HFFc6 (cell line): ENCODE measurements at places on chromosomes 4 and X. TPM values are rescaled to one million over a fixed set of nuclear protein-coding genes. Genes with fewer than 3 reads are reported as not detected.

GRCh38 chrX:25523574-25524540 is 508.1 kb upstream of the ARX start:
- no peak overlapping the region for H3K4me3 ChIP-seq
- no peaks in the 10 kb centered on the region for H3K27me3 ChIP-seq
- H3K4me1 ChIP-seq, result no peaks in the 10 kb centered on the region

DNA sequence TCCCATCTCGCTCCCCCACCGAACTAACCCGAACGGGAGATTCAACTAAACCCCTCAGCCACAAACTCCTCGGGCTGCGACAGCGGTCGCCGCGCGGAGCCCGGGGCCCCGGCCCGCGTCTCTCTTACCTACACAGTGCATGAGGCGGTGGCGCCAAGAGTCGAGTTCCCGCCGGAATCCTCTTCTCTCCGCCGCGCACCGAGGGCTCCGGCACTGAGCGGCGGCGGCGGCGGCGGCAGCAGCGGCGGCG is 160 bp downstream of the LCORL start:
- H3K4me3 ChIP-seq, result peak overlapping the region; percentile 97
- peak overlapping the region; percentile 82 for H3K27ac ChIP-seq
- peaks cover 2% of the 10 kb centered on the region; the same call in 1 of the 2 replicates for H3K27me3 ChIP-seq
- DNase-seq, result no peak
- H3K4me1 ChIP-seq, result peaks cover 33% of the 10 kb centered on the region

GRCh38 chr4:38004062-38004461 is 43.9 kb downstream of the PTTG2 start:
- no peaks in the 10 kb centered on the region for H3K27me3 ChIP-seq
- peak overlapping the region; percentile 16; the same call in 1 of the 2 replicates for H3K27ac ChIP-seq
- DNase-seq, result no peak
- peaks cover 47% of the 10 kb centered on the region for H3K4me1 ChIP-seq
- H3K36me3 ChIP-seq, result no peaks in the 10 kb centered on the region

DNA sequence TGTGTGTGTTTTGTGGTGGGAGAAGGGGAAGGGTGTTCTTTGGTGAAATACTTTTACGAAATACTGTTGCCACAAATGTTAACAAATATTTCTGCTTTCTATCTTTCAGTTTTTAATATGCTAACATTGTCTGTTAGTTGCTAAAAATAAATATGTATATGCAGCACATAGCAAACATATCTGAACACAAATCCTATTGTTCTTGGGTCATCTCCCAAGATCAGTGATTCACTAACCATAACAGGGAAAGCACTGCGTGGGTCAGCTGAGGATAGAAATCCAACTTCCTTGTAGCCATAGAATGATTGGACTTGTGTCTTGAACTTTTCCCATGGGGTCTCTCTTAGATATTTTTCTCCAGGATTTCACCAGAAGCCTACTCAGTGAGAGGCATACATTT is 250.3 kb upstream of the FAM47A start:
- no peaks in the 10 kb centered on the region for H3K36me3 ChIP-seq
- no peaks in the 10 kb centered on the region for H3K27me3 ChIP-seq
- peaks cover 50% of the 10 kb centered on the region for H3K4me1 ChIP-seq
- H3K27ac ChIP-seq, result peak overlapping the region; percentile 79

DNA sequence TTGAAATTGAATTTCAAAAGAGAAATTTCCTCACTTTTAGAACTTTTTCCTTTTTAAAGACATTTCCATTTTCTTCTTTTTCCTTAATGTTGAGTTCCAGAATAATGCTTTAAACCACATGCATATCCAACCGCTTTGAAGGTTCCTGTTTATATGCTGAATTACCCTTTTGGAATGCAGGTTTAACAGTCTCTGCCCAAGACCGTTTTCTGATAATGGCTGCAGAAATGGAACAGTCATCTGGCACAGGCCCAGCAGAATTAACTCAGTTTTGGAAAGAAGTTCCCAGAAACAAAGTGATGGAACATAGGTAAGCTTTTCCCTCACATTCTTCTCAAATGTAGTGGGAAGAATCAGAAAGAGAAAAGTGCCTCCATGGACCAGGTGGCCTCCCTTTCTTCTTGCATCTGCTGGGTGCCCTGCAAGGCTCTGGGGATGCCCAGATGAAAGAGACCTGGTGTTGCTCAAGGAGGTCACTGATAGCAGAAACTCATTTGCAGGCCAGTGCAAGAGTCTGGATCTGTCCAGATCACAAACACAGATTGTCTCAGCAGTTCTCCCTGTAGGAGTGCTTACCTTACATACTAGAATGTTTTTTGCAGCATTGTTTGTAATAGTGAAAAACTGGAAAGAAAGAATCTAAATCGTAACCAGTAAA is 42.9 kb downstream of the MOSPD2 start:
- DNase-seq, result peak; percentile 69
- peaks cover 58% of the 10 kb centered on the region for H3K4me1 ChIP-seq
- peaks cover 32% of the 10 kb centered on the region for H3K36me3 ChIP-seq
- 0 out of 2 replicates have a peak overlapping the region, but pooled peaks have one; percentile 20 for H3K4me3 ChIP-seq
- no peaks in the 10 kb centered on the region for H3K27me3 ChIP-seq
- H3K27ac ChIP-seq, result peak overlapping the region; percentile 85

DNA sequence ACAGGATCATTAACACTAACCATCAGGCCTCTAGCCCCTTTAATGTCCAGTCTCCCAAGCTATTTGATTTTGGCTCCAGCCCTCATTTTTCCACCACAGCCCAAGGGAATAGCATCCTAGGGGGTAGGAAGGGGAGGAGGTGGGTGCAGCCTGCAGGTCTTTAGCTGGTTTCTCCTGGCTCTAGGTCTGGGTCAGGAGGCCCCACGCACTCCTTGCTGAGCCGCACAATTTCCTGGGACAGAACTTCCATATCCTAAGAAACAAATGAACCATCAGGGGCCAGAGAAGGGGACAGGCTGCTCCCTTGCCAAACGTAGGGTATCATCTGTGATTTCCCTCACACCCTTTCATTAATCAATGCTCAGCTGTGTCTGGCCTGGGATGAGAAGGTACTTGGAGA is 2.4 kb upstream of the KCND1 start:
- no peak for DNase-seq
- no peak overlapping the region for H3K27ac ChIP-seq
- no peak overlapping the region for H3K4me3 ChIP-seq
- H3K4me1 ChIP-seq, result peaks cover 14% of the 10 kb centered on the region
- H3K36me3 ChIP-seq, result peaks cover 9% of the 10 kb centered on the region

GRCh38 chrX:119729408-119730201 is 28.8 kb upstream of the SOWAHD start:
- no peaks in the 10 kb centered on the region for H3K36me3 ChIP-seq
- peak; percentile 58 for DNase-seq
- no peak overlapping the region for H3K4me3 ChIP-seq
- peaks cover 7% of the 10 kb centered on the region for H3K4me1 ChIP-seq
- H3K27me3 ChIP-seq, result peaks cover 4% of the 10 kb centered on the region
- H3K27ac ChIP-seq, result no peak overlapping the region

DNA sequence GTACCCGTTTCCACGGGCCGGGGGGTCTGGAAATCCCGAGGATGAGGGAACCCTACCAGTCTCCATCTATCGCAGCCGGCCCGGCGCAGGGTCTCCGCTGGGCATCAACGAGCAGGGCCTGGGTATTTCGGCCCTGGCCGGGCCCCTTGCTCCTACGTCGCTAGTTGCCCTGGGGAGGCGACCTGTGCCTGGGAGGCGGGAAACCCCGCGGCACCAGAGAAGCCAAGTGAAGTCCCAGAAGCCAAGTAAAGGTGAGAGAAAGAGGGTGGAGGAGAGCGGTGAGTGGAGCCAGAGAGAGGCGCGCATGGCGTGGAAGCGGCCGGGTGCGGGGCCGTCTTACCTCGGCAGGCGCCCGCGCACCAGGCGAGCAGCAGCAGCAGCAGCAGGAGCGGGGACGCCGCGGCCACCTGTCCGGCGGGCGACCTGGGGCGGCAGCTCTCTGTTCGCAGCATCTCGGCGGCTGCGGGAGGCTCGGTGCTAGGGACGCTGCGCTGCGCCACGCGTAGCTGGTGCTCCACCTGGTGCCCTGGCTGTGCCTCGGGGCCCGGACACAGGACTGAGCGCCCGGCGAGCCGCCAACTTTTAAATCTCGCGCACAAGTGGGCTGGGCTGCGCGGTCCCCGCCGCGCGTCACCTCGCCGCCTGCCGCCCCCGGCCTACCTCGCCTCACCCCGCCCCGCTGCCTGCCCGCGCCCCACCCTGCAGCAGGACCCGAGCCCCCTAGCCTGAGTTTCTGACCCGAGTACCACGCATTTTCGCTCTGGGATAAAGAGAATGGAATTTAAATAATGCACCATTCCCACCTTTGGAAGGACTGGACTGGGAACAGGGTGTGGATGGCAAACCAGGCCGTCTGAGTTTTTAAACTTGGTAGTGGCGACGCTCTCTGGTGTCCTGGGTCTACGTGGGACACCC is at the start of gene NMU:
Gene NMU, minus strand, starts transcription at position 558 of the 915 bp plus-strand sequence. Its CDS starts 106 bp downstream, at position 452.
- H3K4me1 ChIP-seq, result peaks cover 6% of the 10 kb centered on the region; the same call in 1 of the 2 replicates
- no peak within 1 kb of the TSS for H3K27ac ChIP-seq
- peaks cover 31% of the 10 kb centered on the region for H3K27me3 ChIP-seq
- peak within 1 kb of the TSS; percentile 41 for H3K4me3 ChIP-seq

GRCh38 chrX:53281321-53281822 is at the start of gene IQSEC2:
Gene IQSEC2 (minus strand): TSS chrX:53281584.
- H3K4me3 ChIP-seq, result peak within 1 kb of the TSS; percentile 84
- no peaks in the 10 kb centered on the region for H3K27me3 ChIP-seq
- H3K27ac ChIP-seq, result peak within 1 kb of the TSS; percentile 83
- peak; percentile 63 for DNase-seq
- no peaks in the 10 kb centered on the region for H3K36me3 ChIP-seq
- H3K4me1 ChIP-seq, result peaks cover 29% of the 10 kb centered on the region

GRCh38 chr4:142776026-142776425 is 70.1 kb downstream of the INPP4B start:
- H3K4me1 ChIP-seq, result peaks cover 46% of the 10 kb centered on the region
- H3K36me3 ChIP-seq, result peaks cover 8% of the 10 kb centered on the region
- DNase-seq, result no peak
- no peaks in the 10 kb centered on the region; the same call in 1 of the 2 replicates for H3K27me3 ChIP-seq
- no peak overlapping the region for H3K4me3 ChIP-seq
- no peak overlapping the region for H3K27ac ChIP-seq

DNA sequence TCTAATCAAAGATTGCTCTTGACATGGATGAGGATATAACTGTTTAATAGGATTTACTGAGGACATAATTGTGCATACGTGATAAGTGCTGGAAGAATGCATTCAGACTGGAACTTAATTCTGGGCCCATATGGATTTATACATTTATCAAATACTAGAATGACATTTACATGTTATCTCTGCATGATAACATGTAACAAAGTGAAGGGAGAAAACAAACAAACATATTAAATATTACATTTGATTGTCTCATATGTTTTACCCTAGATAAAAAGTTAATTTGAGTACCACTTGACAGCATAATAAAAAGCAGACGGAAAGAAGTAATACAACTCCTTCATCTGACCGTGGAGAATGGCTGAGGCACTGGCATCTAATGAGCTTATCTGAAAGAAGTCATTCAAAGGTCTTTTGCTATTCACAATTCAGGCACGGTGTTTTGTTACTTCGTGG is 297.8 kb downstream of the PPP3CA start:
- no peak for DNase-seq
- no peaks in the 10 kb centered on the region for H3K36me3 ChIP-seq
- no peaks in the 10 kb centered on the region; the same call in 1 of the 2 replicates for H3K27me3 ChIP-seq
- H3K4me1 ChIP-seq, result no peaks in the 10 kb centered on the region
- no peak overlapping the region for H3K27ac ChIP-seq

GRCh38 chr4:121321466-121321865 is 59.4 kb downstream of the QRFPR start:
- H3K27ac ChIP-seq, result no peak overlapping the region
- H3K4me1 ChIP-seq, result no peaks in the 10 kb centered on the region
- no peaks in the 10 kb centered on the region; the same call in 1 of the 2 replicates for H3K27me3 ChIP-seq
- DNase-seq, result no peak
- no peak overlapping the region for H3K4me3 ChIP-seq

- no peak overlapping the region for H3K27ac ChIP-seq
- DNase-seq, result peak; percentile 9
- H3K27me3 ChIP-seq, result no peaks in the 10 kb centered on the region
Observed at GRCh38 chrX:140733766-140734342, 24.3 kb downstream of the LINC00632 start.

DNA sequence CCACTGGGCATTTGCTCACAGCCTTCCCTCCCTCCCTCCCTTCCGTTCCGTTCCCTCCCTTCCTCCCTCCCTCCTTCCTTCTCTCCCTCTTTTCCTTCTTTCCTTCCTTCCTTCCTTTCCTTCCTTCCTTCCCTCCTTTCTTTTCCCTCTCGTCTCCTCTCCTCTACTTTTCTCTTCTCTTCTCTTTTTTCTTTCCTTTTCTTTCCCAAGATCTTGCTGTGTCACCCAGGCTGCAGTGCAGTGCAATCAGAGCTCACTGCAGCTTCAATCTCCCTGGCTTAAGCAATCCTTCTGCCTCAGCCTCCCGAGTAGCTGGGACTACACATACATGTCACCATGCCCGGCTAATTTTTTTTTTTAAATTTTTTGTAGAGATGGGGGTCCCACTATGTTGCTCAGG is 26.7 kb upstream of the ING2 start:
- peaks cover 20% of the 10 kb centered on the region for H3K4me1 ChIP-seq
- H3K4me3 ChIP-seq, result no peak overlapping the region
- 0 out of 2 replicates have a peak overlapping the region, but pooled peaks have one; percentile 10 for H3K27ac ChIP-seq
- H3K27me3 ChIP-seq, result no peaks in the 10 kb centered on the region; the same call in 1 of the 2 replicates
- peaks cover 8% of the 10 kb centered on the region for H3K36me3 ChIP-seq

GRCh38 chrX:149819371-149819770 is 37.6 kb downstream of the MAGEA9 start:
- no peak overlapping the region for H3K27ac ChIP-seq
- no peak overlapping the region for H3K4me3 ChIP-seq
- no peaks in the 10 kb centered on the region for H3K4me1 ChIP-seq
- DNase-seq, result no peak
- H3K36me3 ChIP-seq, result no peaks in the 10 kb centered on the region
- peaks cover 7% of the 10 kb centered on the region for H3K27me3 ChIP-seq

DNA sequence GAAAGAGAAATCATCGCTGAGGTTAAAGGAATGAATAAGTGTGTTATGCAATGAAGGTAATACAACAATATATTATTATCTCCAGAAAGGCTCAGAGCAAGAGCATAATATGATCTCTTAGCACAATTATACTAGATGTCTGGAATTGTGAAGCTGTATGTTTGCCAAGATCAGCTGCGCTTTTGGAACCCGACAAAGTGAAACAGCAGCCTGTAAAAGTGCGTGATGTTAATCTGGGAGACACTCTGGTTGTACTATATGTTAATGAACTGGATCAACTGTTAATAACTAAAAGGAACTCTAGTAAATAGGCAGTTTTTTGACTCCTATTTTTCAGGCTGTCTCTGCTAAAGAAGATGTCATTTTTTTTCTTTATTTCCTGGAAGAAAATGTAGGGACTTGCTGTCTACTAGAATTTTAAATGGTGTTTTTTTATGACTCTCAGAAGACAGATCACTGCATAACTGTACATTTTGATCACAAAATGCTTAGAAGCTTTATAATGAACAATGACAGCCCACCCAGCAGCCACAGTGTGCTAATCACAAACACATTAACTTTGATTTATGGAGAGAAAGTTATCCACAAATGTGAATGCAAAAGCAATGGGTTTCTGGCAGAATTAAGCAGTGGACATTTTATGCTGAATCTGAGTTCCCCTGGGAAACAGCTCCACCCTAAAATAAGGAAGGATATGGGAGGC is 50.2 kb downstream of the UGT2B28 start:
- H3K4me1 ChIP-seq, result no peaks in the 10 kb centered on the region
- H3K4me3 ChIP-seq, result no peak overlapping the region
- DNase-seq, result no peak
- no peaks in the 10 kb centered on the region for H3K27me3 ChIP-seq

GRCh38 chr4:102717448-102718092 is 43.2 kb downstream of the MANBA start:
- H3K27me3 ChIP-seq, result no peaks in the 10 kb centered on the region
- 0 out of 2 replicates have a peak overlapping the region, but pooled peaks have one; percentile 0 for H3K27ac ChIP-seq
- peak; percentile 22 for DNase-seq

RNF150 gene
- total RNA-seq, result 17.8 and 22.5 TPM in 2 replicates

ADGRG2 gene
- not detected in 3 replicates for total RNA-seq

NSG1 gene
- total RNA-seq, result 0.08 to 0.13 TPM in 2 of 3 replicates, not detected in the other

C4orf51 gene
- not detected in 3 replicates for total RNA-seq

MGARP gene
- total RNA-seq, result 11.3 to 39.2 TPM (median 22.8 TPM) in 3 replicates

RASL11B gene
- total RNA-seq, result 0.16 TPM in 1 of 3 replicates, not detected in the others

FMR1NB gene
- total RNA-seq, result not detected in 3 replicates

MTNR1A gene
- total RNA-seq, result not detected in 3 replicates

CRLF2 gene
- total RNA-seq, result 0.13 TPM in 1 of 3 replicates, not detected in the others

SMARCA1 gene
- total RNA-seq, result 61.4 to 65.7 TPM (median 65.5 TPM) in 3 replicates

EVC gene
- total RNA-seq, result 33.3 to 40.0 TPM (median 35.0 TPM) in 3 replicates
